ENCODE measurements at places on chromosomes 5 and 9.

DNA sequence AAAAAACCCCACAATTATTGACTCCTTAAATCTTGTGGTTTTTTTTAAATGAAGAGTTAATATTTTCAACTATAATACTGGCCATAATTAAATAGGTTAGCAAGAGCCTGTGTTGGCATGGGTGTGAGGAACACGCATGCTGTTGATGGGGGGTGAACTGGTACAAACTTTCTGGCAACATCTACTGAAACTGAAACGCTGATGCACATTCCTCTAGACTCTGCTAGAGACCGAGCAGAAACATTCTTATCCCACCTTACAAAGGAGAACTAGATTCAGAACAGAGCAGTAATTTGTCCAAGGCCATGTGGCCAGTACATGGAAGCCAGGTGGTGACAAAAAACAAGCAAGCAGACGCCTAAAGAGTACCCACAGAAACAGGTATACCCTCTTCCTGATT, 2.4 kb downstream of the BICD2 start:
- DNase-seq: no peak

GRCh38 chr9:123834218-123834888, 95.6 kb downstream of the DENND1A start:
- DNase-seq: no peak

- DNase-seq: no peak
These were observed 26.9 kb downstream of the PTPA start for GRCh38 chr9:129138144-129138462.

DNA sequence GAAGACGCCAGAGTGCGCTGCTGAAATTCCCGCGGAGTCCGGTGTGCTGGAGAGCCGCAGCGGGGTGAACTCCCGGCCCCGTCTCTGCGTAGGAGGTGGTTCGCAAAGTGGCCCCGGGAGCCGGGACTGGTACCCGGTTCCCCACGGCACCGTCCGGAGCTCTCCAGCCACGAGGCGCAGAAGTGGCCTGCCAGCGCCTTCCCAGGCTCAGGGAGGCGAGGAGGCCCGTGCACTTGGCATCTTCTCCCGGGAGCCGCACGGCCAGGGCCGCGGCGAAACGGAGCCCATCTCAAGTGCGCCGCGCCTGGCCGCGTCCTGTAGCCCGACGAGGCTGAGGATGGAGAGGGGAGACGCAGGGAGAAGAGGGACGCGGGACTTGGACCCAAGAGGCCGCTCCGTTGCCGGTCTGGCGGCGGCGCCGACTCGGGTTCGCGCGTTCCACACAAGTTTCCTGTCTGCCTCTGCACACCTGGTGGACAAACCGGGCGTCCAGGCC, 1.1 kb upstream of the IRX1 start:
- DNase-seq: peak; percentile 79

- no peak for DNase-seq
These were observed 113.4 kb upstream of the CCNH start for GRCh38 chr5:87526131-87526530.

- DNase-seq: peak; percentile 62
These were observed 158.7 kb downstream of the NMUR2 start for GRCh38 chr5:152246401-152246800.

- DNase-seq: no peak
These were observed 615.0 kb upstream of the CHD1 start for GRCh38 chr5:99543841-99544240.

DNA sequence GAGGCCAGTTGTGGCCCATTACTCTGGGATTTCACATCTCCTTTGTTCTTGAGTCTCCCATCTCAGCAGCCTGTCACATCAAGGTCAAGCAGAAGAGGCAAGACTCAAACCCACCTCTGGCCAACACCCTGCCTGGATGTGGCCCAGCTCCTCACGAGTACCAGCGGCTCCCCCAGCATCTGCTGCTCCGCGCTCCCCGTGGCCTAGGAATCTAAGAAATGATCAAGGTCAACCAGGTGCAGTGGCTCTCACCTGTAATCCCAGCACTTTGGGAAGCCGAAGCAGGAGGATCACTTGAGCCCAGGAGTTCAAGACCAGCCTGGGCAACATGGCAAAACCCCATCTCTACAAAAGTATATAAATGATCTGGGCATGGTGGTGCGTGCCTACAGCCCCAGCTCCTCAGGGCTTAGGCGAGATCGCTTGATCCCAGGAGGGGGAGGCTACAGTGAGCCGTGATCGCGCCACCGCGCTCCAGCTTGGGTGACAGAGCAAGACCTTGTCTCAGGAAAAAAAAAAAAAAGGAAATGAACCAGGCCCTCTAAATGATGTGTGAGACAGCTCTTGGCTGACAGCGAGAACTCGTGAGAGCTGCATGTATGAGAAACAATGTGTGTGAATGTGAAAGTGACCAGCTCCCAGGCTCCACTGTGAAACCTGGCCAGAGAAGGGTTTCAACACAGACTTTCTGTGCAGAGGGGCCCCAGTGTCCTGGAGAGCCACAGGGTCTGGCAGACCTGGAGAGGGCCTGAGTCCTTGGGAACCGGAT, 61.6 kb upstream of the ANGPTL2 start:
- no peak for DNase-seq

DNA sequence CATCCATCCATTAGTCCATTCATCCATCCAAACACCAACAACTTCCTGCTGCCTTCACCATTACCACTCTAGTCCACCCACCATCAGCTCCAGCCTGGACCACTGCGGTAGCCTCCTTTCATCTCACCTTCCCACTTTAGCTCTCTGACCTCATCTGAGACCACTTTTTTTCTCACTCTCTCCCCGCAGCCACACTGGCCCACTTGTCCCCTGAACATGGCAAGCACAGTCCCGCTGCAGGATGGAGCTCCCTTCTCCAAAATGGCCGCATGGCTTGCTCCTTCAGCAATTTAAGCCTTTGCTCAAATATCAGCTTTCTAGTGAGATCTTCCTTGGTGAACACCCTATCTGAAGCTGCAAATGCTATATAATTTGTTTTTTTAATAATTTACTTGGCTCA, 11.1 kb downstream of the CSF1R start:
- peak; percentile 10 for DNase-seq

- no peak for DNase-seq
These were observed 149.0 kb upstream of the FST start for GRCh38 chr5:53331463-53331862.

Measured in ecto neural progenitor cell (in vitro differentiated cells).